NCI-H1105 treated with DMSO at 0.1 percent for 48 hours (cell line): ENCODE measurements at places on chromosomes 3 and 15.

DNA sequence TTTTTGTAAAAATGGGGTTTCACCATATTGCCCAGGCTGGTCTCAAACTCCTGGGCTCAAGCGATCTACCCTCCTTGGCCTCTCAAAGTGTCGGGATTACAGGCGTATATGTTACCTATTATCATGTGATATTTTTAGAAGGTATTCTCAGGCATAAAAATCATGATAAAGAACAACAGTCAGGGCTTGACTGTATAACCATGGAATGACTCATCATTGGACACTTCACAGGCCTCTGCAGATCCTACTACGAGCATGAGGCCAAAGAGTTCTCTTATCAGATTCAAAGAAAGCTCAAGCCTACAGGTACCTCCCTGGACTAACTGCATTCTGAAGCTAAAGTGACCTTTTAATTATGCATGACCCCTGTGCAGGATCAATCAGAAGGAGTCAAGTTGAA, 91.7 kb upstream of the PRICKLE2 start:
- DNase-seq: no peak

DNA sequence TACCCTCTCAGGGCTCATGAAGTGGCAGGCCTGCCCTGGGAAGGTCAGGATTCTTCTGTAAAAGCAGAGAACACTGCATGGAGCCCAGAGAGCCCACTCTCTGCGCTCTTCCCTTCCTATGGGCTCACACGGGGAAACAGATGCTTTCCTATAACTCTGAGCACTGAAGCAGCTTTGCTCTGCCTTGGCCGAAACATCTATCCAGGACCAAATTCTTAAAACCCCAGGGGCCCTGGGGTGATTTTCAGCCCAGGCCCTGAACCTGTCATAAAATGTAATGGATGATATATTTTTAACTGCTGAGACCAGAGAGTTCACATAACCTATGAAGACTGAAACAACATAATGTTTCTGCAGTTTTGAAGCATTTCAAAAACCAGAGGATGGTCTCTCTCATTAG, 249.9 kb upstream of the CTDSPL start:
- DNase-seq: no peak

- no peak for DNase-seq
Observed at GRCh38 chr3:23262766-23263165, 59.6 kb downstream of the UBE2E2 start.

- DNase-seq: no peak
Observed at GRCh38 chr3:174431717-174432116, 427.4 kb upstream of the NAALADL2 start.

DNA sequence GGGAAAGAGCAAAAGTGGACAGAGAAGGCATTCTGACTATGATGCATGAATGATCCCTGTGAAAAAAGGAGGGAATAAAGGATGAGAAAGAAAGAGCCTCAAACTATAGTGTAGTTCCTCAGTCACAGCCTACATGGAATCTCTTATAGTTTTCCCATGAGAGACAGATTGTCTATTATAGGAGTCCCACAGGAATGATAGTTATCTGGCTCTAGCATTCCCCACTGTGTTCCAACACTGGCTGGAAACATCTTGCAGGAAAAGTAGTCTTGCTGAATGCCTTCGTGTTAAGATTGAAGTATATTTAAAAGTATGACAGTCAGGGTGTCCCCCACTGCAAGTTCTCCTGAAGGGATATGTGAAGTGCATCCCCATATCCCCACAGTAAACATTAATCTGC, 641.5 kb upstream of the NECTIN3 start:
- no peak for DNase-seq

GRCh38 chr3:120503727-120504616, 53.2 kb upstream of the FSTL1 start:
- DNase-seq: no peak

DNA sequence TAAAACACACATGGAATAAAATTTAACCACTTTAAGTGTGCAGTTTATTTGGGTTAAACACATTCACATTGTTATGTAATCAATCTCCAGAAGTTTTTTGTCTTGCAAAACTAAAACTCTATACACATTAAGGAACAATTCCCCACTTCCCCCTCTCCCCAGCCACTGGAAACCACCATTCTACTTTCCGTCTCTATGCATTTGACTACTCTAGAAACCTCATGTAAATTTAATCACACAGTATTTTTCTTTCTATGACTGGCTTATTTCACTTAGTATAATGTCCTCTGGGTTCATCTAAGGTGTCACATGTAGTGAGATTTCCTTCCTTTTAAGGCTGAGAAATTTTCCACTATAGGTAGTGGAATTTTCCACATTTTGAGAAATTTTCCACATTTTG, 568.7 kb upstream of the UBE2E2 start:
- no peak for DNase-seq

DNA sequence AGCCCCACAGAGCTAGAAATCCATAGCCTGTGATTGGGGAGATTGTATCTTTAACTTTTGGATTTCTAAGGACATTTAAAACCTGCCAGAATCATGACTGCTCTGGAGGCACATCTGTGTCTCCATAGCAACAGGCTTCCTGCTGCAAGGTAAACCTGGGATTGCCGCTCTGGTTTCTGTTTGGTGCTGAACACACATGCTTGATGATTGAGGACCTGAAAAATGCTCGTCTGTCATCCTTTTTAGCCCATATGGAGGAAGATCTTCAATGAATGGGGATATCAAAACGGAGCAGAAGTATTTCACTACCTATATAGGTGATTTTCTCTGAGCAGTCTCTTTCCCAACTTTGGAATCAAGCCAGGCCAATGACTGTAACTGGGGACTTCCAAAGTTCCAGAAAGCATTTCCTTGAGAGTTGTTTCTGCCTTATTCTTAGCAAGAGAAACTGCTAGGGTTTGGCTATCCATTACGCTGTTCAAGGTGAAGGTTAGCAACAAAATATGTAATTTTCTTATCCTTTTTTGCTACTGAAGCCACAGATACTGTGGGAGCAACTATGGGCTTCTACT, 96.5 kb upstream of the TNIK start:
- peak; percentile 85 for DNase-seq

DNA sequence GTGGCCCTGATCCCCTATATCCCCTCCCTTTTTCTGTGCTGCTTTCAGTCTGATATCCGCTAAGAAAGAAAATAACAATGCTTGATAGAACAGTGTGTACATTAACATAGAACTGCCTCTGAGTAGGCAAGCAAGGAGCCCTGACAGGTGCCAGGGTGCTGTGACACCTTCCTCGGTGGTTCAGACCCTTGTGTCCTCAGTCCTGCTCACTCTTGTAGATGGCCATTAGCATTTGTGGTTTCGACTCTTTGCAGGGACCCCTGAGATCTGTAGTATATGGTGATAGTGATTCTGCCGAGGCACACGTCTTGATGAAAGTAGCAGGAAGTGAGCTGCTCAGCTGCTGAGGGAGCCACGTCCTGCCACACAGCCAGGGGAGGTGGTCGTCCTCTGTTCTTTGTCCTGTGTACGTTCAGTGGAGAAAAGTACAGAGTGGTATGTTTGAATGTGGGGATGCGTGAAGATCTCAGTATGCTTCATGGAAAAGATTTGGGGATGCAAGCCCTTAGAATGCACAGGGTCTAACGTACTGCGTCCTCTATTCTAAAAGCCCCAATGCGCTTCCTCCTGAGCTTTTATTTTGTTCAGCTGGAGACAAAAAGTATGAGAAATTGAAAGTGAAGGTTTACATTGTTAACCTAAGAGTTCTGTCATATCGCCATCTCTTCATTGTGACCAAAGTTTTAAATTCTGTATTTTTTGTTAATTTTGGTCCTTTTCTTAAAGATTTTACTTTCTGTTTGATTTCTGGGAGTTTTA, 35.4 kb downstream of the PXYLP1 start:
- no peak for DNase-seq

- no peak for DNase-seq
Observed at GRCh38 chr15:60679256-60679655, 200.3 kb upstream of the ICE2 start.
